Fibroblast of skin of scalp (primary cell): ENCODE measurements at places on chromosomes 6 and 20.

DNA sequence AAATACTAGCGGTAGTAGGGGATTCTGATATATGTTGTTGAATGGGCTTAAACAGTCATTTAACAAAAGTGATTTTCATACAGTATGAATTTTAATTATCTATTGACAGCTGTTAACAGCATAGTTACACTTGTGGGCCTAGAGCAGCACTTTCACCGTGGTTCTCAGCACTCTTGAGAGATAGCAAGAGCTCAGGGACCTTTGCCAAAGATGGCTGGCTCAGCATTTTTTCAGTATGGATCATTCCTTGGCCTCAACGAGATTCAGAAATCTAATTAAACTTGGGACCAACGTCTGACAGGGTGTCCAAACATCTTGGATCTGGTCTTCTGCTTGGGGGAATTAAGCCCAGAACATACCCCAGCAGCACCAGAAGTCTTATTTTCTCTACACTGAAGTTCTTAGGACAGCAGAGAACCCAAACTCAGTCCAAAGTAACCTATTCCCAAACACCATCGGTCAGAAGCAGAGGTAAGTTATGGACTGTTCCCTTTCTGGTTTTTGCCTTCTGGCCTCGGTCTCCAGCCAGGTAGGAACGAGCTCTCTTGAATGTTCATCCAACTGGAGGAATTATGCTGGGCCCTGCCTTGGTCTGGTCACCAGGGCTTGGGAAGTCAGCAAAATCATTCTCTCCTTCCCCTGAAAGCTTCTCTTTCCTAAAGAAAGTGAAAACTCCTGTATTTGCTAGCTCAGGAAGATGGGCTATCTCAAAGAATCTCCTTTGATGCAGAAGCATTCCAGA is 25.7 kb downstream of the PRPH2 start:
- peak; percentile 70 for DNase-seq

- no peak for DNase-seq
Measured at GRCh38 chr6:68077661-68078060, 557.4 kb upstream of the ADGRB3 start.

GRCh38 chr6:1287103-1287591 is 24.8 kb upstream of the FOXQ1 start:
- DNase-seq: peak; percentile 72

DNA sequence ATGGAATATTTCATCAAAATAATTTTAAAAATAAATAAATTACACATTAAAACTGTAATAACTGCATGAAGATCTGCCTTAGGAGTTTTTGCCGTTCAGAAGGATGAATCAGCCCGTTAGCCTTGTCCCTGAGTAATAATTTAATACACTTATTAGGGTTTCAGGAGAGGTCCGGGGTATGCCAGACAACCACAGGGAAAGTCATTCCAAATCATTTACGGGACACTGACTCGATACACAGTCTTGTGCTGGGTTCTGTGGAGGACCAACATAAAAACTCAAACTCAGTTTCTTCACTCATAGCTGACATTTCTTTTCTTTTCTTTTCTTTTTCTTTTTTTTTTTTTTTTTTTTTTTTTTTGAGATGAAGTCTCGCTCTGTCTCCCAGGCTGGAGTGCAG is 735 bp upstream of the LY6G6F start:
- no peak for DNase-seq

GRCh38 chr20:4100679-4101078 is 85.3 kb upstream of the RNF24 start:
- DNase-seq: no peak

DNA sequence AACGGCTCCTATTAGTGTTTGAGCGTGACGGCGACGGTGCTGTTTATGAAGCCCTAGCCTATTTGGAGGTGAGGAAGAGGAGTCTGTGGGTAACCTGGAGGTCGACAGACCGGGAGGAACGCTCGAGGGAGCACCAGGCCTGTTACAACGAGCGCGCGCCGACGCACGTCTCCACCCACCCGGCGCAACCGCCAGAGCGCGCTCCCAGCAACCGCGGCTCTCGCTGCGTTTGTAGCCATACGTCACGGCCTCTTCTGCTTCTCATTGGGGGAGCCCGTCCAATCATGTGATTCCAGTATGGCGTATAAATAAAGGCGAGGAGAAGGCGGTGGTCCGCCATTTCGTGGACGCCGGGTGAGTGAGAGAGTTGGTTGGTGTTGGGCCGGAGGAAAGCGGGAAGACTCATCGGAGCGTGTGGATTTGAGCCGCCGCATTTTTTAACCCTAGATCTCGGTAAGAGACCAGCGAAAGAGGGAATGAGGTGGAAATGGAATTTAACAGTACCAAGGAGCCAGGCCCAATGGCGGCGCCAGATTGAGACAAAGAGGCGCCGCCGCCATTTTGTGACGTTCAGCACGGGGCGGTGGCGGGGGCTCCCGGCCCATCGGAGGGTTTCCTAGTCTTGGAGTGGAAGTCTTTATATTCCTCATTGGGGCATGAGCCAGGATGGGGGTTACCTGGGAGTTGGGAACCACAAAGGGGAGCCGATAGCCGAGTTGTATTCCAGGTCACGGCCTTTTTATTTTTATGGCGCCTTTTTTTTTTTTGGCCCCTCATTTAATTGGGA is at the start of gene SRSF3:
TSS of gene SRSF3 (plus strand) at position 334 of the 787 bp plus-strand sequence. CDS start 2,401 bp downstream, outside the sequence.
- peak; percentile 99 for DNase-seq

GRCh38 chr6:48272518-48272917 is 161.5 kb upstream of the PTCHD4 start:
- DNase-seq: no peak

GRCh38 chr20:36092398-36093024 is 62.0 kb upstream of the EPB41L1 start:
- no peak for DNase-seq

GRCh38 chr20:57618091-57618763 is 2.0 kb downstream of the ZBP1 start:
- DNase-seq: no peak

DNA sequence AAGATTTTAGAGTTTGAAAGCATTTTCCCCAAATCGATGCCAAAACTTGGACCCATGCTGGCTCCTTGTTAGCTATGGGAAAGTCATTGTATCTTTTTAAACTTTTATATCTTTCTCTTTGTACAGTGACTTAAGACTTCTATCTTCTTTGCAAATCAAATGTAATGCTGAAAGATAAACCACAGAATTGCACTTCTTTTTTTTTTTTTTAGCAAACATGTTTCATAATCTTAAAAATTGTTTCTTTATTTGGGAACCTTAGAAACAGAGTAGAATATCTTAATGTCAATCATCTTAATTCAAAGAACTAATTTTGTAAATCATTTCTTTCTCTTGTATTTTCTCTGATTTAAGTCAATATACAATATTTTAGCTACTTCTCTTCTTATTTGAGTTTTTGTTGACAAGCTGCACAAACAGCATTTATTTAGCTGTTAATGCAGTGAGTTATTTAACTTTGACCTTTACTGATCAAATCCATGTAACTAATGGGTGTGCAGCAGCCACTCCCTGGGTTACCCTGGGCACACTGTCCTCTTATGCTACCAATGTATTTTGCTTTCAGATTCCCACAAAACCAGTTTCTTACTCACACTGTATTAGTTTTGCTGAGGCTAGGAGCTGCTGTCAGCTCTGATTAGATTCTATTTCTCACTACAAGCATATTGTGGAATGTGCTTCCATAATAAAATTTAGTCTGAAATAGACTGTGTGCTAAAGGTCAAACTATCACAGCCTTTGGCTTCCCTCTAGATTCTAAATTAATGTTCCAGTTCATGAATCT is 279.6 kb downstream of the ADGB start:
- no peak for DNase-seq

GRCh38 chr6:64123761-64124633 is 488.4 kb downstream of the PHF3 start:
- no peak for DNase-seq

DNA sequence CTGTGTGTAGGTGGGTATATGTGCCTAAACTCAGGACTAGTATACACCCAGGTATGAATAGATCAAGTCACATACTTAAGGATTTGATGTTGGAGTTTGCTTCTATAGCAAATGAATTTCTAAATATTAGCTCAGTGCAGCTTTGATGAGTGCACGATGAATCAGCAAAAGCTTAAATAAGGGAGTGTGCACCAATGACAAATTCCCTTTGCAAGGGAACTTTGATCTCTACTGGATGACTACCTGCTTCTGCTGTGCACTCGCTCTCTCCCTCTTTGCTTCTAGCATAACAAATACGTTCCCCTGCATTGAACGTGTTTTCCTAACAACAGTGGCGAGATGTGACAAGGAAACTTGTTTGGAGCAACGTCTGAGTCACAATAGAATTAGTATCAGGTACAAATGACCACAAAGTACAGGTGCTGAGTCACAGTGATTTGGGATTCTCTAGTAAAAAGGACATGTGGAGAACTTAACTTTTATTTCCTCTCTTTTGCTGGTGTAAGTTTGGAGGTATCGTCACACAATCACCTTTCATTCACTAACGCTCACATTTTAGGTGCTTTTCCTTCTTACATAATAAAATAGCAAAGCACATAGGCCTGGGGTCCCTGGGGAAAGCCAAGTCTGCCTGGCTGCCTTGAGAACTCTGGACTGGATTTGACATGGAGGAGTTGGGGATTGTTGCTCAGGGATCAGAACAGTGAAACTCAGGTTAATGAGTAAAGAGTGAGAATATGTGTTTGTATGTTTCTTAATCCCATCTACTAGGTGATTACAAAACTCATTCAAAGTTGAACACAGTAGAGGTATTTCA is 49.7 kb downstream of the KLHL31 start:
- no peak for DNase-seq

DNA sequence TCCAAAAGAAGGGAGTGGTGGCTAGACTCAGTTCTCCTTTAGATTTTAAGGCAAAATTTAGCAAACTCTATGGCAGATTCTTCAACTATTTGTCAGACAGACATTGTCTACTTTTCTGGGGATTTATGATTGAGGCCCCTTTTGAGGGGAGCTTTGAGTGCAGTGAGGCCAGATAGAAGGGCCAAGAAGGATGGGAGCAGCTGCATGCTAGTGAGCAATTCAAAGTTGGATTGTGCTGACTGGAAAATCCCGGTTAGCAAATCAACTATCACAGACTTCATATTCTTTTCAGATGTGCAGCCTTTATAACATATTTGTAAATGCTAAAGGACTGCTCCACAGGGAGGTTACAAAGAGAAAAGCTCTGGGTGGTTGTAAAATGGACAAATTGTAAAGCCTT is 35.0 kb upstream of the ESR1 start:
- no peak for DNase-seq

DNA sequence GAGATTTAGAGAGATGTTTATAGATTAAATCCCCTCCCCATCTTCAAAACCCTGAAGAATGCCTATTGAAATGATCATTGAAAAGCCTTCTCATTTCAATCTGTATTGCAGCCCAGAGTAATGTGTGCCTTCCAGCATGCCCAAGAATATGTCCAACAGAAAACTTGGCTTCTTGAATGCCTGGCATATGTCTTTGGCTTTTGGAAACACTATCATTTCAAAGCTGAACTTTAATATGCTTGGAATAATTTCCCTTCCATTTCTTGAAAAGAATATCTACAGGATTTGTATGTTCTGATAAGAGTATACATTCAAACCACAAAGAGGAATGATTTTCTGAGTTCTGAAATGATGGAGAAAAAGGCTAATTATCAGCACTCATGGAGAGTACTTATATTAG is 11.9 kb upstream of the PBOV1 start:
- no peak for DNase-seq

DNA sequence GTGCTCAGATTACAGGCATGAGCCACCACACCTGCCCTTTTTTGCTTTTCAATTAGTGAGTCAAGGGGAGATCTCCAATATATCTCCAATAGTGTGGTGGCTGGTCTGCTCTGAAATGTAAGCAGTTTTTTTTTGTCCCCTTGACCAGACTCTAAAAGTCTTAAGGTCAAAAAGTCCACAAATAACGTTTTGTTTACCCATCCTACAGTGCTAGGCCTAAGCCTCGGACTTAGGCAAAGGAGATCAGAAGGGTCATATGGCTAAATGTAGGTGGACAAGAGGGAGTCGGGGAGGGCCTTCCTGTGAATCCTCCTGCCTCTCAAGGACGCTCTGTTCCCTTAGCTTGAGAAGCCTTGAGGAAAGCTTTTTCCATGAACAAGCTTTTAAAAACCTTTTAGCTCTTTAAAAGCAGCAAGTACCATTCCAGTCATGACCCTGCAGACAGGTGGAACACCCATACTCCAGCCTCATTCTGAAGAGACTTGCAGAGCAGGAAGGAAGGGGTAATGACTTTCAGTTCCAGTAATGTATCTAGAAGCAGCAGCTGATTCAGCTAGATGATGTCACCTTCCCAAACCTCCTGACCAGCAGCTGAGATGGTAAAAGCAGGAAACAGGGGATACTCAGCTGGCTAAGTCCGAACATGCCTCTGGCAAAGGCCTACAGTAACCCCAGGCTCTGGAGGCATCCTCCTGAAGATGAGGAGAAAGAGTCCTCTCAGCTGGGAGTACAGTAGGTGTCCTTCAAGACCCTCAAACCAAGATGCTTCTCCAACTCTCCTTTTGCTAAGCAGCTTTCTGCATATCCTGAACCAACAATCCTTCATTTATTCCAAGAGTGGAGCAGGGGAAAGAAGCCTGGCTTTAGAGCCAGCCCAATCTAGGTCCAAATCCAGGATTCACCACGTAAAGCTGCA is 23.6 kb downstream of the BCL2L1 start:
- peak; percentile 80 for DNase-seq

GRCh38 chr6:111113336-111114086 is 26.2 kb downstream of the SLC16A10 start:
- peak; percentile 60 for DNase-seq

DNA sequence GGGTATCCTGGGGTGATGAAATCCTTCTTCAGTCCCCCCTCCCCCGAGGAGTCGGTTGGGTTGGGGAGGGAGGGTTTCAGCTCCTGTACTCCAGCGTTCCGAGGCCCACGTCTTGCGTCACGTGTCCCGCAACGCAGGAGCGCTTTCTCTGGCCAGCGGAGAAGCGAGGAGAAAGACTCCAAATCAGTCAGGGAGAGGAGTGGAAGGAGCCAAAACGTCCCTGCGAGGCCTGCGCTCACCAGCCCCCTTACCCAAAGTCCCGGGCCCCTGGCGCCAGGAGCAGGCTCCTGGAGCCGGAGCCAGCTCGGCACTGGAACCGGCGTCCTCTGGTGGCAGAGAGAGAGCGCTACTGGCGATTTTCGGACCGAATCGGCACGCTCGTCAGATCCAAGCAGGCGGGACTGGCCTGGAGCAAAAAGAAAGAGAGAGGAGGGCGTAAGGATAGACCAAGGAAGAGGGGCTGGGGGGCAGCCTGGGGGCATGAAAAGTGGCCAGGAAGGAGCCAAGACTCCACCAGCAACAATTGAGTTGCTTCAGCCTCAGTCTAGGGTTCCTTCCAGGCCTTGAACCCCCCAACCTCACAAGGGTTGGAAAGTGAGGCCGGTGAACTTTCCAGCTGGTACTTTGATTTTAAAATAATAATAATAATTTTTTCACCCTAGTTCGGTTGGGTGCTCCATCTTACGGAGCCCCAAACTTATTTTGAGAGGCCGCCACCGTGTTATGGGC is at the start of gene GNAS:
TSS of gene GNAS (plus strand) at position 174 of the 729 bp plus-strand sequence.
- peak; percentile 64 for DNase-seq

DNA sequence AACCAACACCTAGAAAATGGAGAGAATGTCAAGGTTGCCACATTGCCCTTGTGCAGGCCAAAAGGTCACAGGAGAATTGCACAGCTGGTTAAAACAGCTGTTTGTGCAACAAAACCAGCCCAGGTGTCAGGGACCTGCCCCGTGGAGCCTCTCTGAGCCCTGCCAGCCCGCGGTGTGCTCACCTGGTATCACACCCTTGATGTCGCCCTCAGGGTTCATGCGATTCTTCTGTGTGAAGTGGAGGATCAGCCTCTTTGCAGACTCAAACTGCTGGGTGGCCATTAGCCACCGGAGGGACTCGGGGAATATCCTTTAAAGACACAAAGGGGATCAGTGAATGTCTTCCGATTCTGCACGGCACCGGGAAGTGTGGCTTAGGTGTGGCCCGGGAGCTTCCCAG is 39.2 kb downstream of the PSMG4 start:
- DNase-seq: no peak

GRCh38 chr20:23147964-23148730 is 62.0 kb upstream of the CD93 start:
- peak; percentile 85 for DNase-seq
